RPMI8226 (cell line): ENCODE measurements at places on chromosomes 7 and 10.

- no peak for DNase-seq
Observed at GRCh38 chr10:77744245-77744644, 106.6 kb upstream of the KCNMA1 start.

- no peak for DNase-seq
Observed at GRCh38 chr10:81600185-81600584, 274.8 kb upstream of the NRG3 start.

- DNase-seq = no peak
Observed at GRCh38 chr7:138247568-138248333, 171.5 kb downstream of the AKR1D1 start.

- DNase-seq = no peak
Observed at GRCh38 chr7:2003451-2003930, 229.3 kb downstream of the MAD1L1 start.

GRCh38 chr7:94615666-94616065 lies 40.3 kb downstream of the SGCE start:
- DNase-seq = no peak

- no peak for DNase-seq
Observed at GRCh38 chr10:24984906-24985305, 31.1 kb downstream of the ENKUR start.

DNA sequence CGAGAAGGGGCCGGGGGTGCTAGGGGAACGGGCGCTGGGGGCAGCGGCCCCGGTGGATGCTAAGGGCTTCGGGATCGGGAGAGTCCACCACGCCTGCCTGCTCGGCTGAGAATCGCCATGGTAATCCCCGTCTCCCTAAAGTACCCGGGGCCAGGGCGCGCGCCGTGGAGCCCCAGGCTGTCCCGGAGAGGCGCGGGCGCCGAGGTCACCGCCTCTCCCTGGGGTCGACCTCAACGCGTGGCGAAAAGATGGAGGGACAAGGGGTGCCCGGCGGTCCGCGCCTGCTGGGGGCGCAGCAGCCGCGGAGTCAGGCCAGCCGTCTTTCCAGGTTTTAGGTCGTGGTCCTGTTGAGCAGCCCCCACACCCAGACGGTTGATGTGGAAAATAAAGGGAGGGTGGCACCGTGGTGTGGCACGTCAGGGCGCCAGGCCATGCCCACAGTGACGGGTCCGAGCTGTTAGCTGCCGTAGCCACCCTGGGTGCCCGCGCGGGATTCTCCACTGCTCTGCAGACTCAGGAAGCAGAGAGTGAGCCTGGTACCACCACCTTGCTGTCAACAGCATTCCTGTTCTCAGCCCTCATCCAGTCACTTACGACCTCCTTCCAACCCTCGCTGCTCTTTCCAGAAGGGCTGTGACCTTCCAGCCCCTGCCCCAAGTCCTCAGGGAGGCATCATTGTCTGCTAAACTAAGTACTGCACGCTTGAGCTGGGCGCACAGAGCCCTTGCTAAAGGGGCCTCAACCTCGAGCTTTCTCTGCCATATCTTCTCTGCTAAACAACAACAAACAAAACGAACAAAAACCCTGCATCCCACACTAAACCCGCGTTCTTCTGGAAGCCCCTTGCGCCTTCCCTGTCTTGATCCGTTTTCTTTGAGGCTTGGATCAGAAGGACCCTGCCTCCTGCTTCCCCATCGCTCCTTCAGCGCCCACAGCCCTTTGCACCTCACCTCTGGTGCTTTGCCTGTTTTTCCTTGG lies 666 bp downstream of the SMKR1 start:
- no peak for DNase-seq

DNA sequence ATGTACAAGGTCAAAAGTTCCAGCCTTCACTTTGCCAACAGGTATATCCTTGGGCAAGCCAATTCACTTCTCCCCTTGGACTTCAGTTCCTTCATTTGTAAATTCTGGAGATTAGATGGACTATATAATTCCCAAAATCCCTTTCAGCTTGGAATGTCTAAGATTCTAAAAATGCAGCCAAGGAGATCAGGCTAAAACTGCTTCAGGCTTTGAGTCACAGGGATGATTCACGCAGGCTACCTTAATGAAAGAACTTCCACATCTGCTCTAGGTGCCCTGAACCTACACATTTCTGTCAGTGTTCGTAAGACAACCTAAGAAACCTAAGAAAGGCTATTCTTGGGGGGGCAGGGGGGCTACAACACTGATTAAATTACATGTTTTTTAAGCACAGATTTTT lies 7.1 kb downstream of the CPVL start:
- DNase-seq = no peak

GRCh38 chr10:102117391-102118159 lies 2.6 kb downstream of the LDB1 start:
- DNase-seq = peak; percentile 91

GRCh38 chr10:14383266-14383665 lies 52.5 kb upstream of the FRMD4A start:
- no peak for DNase-seq

DNA sequence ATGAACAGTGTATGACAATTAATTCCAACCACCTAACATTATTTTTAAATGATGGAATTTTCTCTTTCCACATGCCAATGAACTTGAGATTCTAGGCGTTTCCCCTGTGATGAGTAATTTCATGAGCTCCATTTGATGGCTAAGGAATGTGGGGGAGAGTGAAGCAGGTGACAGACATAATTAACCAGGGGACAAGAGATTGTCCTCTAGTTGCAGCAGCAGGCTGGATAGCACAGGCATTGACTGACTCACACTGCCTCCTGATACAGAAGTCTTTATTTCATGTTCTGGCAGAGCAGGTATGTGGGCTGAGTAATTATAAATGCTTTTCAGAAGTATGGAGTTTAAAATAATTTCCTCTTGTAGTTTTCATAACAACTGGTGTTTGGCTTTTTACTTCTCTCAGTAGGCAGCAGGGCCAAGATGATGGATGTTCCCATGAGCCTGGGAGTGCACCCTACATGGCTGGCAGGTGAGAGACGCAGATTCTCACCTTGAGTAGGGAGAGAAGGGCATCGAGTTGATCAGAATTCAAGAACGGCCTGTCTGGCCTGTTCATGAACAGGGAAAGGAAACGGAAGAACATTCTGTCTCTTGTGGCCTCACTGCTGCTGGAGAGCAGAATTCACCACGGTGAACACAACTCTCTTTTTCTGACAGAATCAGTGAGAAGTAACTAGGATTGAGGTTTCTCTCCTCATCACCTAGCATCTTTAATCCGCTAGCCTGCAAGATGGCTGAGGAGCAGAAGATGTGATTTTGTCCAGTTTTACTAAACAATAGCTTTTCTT lies 118.8 kb downstream of the AOAH start:
- no peak for DNase-seq

- no peak for DNase-seq
Observed at GRCh38 chr10:123795846-123796590, 95.6 kb downstream of the CPXM2 start.

- no peak for DNase-seq
Observed at GRCh38 chr10:126425032-126425431, 36.8 kb upstream of the ADAM12 start.

DNA sequence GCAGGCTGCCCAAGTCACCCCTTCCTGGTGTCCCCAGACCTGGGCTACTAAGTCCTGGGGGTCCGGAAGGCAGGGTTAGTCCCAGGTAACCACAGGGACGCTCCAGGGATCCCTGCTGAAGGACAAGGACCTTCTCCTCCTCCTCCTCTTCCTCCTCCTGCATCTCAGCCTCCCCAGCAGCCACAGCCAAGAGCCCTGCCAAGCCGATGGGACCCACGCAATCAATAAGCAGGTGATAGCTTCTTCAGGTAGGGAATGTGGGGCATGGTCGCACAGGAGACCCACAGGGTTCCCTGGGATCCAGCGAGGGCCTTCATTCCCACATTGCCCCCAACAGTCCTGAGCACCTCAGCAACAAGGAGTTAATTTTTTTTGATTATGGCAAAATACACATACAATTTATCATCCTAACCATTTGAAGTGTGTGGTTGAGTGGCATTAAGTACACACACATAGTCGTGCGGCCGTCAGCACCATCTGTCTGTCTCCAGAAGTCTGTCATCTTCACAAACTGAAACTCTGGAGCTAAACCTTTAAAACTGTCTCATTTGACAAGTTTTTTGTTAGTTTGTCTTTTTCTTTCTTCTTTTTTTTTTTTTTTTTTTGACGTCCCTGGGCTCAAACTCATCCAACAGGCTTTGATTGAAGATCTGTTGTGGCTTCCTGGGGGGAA lies 12.1 kb downstream of the CRYGN start:
- no peak for DNase-seq

GRCh38 chr10:100372415-100373297 lies 25.6 kb downstream of the SCD start:
- DNase-seq = no peak

DNA sequence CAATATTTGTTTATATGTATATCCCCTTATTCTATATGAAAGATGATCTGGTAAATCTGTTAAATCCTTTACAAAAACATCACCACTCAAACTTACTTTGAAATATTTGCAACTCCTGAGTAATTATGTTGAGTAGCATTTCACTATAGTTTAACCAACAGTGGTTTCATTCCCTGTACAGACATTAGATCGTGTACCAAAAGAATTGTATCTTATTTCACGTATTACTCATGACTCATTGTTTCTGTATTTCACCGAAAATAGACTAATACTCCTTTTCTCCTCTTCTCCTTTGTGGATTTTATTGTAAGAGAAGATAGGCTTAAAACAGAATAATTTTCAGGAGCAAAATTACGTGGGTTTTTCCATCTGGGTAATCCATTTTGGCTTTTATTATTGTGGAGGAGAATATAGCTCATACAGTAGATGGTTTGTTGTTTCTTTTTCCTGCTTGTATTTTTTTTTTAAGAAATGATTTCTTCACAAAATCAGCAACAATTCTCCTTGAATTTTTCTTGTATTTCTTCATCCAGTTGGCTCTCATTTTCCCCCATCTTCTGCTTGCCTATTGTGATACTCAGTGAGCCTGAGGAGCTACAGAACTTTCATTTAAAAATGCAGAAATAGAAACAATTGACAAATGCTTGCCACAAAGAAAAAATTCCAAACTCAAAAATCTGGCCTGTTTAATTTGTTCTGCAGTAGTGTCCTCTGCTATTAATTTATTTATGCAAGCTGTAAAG lies 90.6 kb upstream of the OIT3 start:
- no peak for DNase-seq

- DNase-seq = no peak
Observed at GRCh38 chr10:126397640-126398382, 9.5 kb upstream of the ADAM12 start.

GRCh38 chr7:69600710-69601519 lies 2.6 kb downstream of the AUTS2 start:
- DNase-seq = no peak

DNA sequence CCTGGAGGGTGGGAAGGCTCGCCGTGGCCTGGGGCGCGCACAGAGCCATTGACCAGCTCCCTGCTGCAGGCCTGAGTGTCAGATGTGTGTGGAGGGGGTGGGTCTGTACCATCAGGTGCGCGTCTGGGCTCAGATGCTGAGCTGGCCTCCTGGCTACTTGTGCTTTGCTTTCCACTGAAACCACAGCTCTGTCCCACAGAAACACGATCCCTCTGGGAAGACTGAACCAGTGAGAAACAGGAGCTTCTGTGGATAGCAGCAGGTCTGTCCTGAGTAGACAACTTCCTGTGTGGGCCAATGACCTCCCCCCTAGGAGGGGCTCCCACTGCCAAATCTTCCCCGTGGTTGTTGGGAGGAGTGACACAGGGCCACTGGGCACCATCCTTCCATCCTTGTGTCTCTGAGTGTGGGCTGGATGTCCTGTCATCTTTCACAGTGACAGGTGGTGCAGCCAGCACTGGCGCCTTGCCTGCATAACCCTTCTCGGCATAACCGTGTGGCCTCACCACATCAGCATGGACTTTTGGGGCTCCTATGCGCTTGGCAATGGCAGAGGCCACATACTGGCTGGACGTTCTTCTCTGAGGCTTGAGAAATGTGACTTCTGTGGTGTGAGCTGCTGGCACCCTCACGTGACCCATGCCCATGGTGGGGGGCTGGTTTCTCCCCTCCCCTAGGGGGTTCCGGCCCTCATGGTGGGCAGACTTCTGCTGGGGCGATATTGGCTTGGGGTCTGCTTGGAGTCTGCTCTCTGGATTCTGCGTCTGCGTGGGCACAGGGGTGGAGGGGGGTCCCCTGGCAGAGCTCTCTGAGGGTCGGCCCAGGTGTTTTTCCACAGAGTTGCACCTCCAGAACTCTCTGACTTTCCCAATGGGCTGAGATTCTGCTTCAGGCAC lies 245.5 kb upstream of the GRB10 start:
- no peak for DNase-seq

DNA sequence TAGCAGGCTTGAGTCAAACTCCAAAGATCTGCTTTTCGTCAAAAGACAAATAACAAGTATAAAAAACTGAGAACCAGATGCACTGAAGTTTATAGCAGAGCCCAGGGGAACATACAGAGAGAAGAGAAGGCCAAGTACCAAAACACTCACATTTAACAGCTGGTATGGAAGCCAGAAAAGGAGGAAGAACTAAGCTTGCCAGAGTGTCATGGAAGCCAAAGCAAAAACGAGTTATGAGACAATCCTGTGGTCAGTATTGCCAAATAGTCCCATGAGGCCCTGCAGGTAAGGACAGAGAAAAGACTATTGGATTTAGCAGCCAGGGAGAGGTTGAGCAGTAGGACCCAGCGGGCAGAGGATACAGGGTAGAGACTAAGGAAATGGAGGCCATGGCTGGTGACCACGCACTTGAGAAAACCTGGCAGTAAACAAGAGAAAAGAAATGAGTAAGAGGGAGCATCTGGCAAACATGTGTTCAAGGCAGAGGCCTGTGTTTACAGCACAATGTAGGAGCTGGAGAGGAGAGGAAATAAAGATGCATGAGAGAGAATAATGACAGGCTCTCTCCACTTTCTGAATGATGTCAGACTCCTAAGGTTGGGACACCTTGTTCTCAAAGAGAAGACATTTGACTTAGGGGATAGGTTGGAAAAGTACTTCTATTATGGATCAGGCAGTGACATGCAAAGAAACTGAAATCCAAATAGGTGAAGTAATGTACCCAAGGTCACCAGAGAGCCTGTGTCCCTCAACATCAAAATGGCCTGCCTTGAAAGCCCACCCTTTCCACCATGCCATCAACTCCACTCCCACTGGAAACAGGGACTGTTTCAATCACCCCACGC lies 9.1 kb downstream of the CREB3L2 start:
- no peak for DNase-seq

- no peak for DNase-seq
Observed at GRCh38 chr10:1102416-1102815, 46.2 kb downstream of the WDR37 start.

GRCh38 chr7:82032901-82033300 lies 263.1 kb upstream of the HGF start:
- no peak for DNase-seq

GRCh38 chr10:23204773-23205172 lies 12.7 kb downstream of the PTF1A start:
- DNase-seq = no peak

GRCh38 chr7:134927076-134927475 lies 59.2 kb upstream of the AGBL3 start:
- no peak for DNase-seq

DNA sequence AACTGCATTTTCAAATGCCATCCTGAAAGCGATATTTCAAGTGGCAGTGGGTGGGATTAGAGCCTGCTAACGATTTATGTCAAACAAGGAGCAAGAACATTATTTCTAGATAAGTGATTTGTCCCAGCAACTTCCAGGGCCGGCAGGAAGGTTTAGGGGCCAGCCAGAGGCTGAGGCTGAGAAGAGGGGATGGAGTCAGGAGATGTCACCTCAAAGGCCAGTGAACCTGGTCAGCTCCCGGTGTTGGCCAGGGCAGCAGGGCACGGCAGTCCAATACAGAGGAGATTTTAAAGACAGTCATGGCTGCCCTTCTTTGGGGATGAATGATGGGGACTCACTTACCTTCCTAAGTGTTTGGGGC lies 105.7 kb upstream of the PPIF start:
- no peak for DNase-seq
